K562 (cell line): ENCODE measurements at places on chromosomes 7 and 10. TPM values are rescaled to one million over a fixed set of nuclear protein-coding genes. Genes with fewer than 3 reads are reported as not detected.

The DHX32 gene
- total RNA-seq: 20.2 and 21.7 TPM in 2 replicates

The SOSTDC1 gene
- 8.8 and 12.0 TPM in 2 replicates for total RNA-seq

The CRYGN gene
- total RNA-seq: not detected in 2 replicates

The PITX3 gene
- total RNA-seq: 0.56 and 0.98 TPM in 2 replicates

The CALCR gene
- total RNA-seq: 0.09 and 0.16 TPM in 2 replicates

The SH2D4B gene
- 0.13 TPM in 1 of 2 replicates, not detected in the other for total RNA-seq

The GHRHR gene
- not detected in 2 replicates for total RNA-seq

The AZGP1 gene
- 0.53 and 0.54 TPM in 2 replicates for total RNA-seq

The VAX1 gene
- total RNA-seq: not detected in 2 replicates

DNA sequence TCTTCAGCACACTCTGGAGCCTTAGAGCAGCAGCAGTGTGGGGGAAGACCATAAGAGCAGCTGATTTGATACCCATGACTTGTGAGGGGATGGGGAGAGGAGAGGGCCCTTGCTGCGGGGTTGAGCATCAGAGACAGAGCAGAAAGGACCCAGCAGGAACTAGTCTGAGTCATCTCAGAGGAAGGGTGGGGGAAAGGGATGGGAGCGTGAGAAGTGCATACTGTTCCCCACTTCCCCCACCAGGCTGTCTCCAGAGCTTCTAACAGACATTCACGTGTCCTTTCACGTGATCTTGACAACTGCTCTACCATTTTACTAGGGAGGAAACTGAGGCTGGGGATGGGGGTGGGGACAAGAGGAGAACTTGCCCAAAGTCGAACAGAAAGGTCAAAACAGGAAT lies 38.7 kb downstream of the FAM241B start:
- H3K27me3 ChIP-seq: peaks cover 50% of the 10 kb centered on the region
- no peaks in the 10 kb centered on the region for H3K36me3 ChIP-seq
- no peaks in the 10 kb centered on the region for H3K4me1 ChIP-seq
- DNase-seq: no peak
- no peak overlapping the region for H3K27ac ChIP-seq

- H3K36me3 ChIP-seq: no peaks in the 10 kb centered on the region
- no peaks in the 10 kb centered on the region for H3K27me3 ChIP-seq
- no peak for DNase-seq
- H3K27ac ChIP-seq: no peak overlapping the region
- no peaks in the 10 kb centered on the region for H3K4me1 ChIP-seq
These were observed 281.7 kb downstream of the AHR start for GRCh38 chr7:17580141-17580540.

DNA sequence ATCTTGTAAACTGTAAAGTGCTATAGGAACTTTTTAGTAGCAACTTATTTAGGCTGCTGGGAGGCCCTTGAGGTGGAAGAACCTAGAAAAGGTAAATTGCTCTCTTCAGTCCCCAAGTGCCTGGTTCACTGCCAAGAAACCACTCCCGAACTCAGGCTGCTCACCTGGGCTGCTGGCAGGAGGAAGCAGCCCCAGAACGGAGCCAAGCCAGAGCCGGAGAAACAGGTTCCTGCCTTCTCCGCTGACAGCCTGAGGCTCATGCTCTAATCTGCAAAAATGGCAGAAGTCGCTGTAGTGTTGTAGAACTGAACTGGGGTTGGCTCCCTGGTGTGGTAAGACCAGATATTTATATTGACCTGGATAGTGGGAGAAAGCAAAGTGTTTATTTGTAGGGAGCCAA lies 136.0 kb downstream of the CUL2 start:
- no peaks in the 10 kb centered on the region for H3K36me3 ChIP-seq
- no peaks in the 10 kb centered on the region for H3K4me1 ChIP-seq
- H3K27me3 ChIP-seq: peaks cover 9% of the 10 kb centered on the region; the same call in 2 of the 3 replicates
- H3K27ac ChIP-seq: no peak overlapping the region
- DNase-seq: no peak

DNA sequence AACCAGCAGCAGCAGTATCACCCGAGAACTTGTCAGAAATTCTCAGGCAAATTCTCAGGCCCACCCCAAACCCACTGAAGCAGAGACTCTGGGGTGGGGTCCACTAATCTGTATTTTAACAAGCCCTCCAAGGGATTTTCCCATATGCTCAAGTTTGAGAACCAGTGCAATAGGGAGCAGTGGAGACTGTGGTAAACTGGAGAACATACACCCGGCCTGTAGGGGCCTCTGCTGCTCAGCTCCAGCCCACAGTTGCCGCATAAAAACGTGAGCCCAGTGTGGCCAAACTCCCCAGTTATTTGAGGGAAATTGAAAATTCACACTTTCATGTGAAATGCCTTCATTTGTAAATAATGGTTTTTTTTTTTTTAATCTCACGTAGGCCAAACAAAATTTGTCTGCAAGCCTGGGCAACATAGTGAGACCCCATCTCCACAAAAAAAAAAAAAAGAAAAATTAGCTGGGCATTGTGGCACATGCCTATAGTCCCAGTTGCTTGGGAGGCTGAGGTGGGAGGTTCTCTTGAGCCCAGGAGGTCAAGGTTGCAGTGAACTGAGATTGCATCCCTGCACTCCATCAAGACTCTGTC lies 97.6 kb upstream of the ZMIZ1 start:
- DNase-seq: no peak
- no peaks in the 10 kb centered on the region; the same call in 2 of the 3 replicates for H3K27me3 ChIP-seq
- H3K27ac ChIP-seq: no peak overlapping the region
- H3K4me3 ChIP-seq: no peak overlapping the region
- H3K4me1 ChIP-seq: peaks cover 32% of the 10 kb centered on the region

DNA sequence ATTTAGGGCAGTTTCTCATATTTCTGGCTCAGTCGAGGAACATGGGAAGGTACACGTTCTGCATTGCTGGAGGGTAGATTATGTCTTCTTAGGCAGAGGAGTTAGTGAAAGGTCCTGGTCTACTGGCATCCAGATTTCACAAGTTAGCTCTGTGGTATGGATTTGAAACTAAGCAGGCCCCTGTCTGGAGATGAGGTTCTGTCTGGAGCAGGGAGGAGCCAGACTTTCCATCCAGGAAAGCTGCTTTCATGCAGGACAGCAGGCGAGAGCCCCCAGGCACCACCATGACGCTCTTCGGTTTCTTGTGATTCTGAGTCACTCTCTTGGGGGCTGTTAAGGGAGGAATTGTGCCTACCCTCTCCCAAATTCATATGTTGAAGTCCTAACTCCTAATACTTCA lies 184.3 kb downstream of the KIAA1217 start:
- no peak overlapping the region for H3K27ac ChIP-seq
- no peaks in the 10 kb centered on the region for H3K27me3 ChIP-seq
- no peaks in the 10 kb centered on the region for H3K4me1 ChIP-seq
- DNase-seq: no peak
- H3K36me3 ChIP-seq: no peaks in the 10 kb centered on the region

- H3K4me3 ChIP-seq: peak overlapping the region; percentile 27; the same call in 1 of the 2 replicates
- H3K27ac ChIP-seq: peak overlapping the region; percentile 94
- H3K36me3 ChIP-seq: no peaks in the 10 kb centered on the region
- no peaks in the 10 kb centered on the region for H3K27me3 ChIP-seq
These were observed 15.5 kb upstream of the ZNF248 start for GRCh38 chr10:37872955-37873354.

DNA sequence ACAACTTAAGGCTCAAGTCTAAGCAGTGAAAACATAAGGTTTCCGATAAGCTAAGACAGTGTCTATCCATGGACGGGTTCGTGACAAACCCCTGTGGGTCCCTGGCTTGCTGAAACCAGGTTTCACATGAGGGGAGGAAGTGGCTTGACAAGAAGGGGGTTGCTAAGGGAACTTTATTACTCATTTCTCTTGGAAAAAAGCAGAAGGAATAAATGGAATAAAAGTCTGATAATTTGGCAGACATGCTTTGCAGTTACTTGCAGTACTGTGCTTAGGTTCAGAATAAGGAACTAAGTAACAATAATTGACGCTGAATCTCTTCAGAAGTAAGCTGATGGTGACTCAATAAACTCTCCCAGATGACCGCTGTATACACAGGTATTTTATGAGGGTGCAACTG lies 34.7 kb downstream of the RBM17 start:
- H3K4me1 ChIP-seq: peaks cover 8% of the 10 kb centered on the region; the same call in 2 of the 3 replicates
- H3K27ac ChIP-seq: no peak overlapping the region
- no peak for DNase-seq
- H3K27me3 ChIP-seq: no peaks in the 10 kb centered on the region
- H3K4me3 ChIP-seq: no peak overlapping the region

- H3K36me3 ChIP-seq: no peaks in the 10 kb centered on the region
- peaks cover 40% of the 10 kb centered on the region for H3K4me1 ChIP-seq
- no peak for DNase-seq
- no peak overlapping the region for H3K27ac ChIP-seq
- H3K4me3 ChIP-seq: 0 out of 2 replicates have a peak overlapping the region, but pooled peaks have one; percentile 9
These were observed 1.8 kb upstream of the PFKFB3 start for GRCh38 chr10:6200734-6201515.

DNA sequence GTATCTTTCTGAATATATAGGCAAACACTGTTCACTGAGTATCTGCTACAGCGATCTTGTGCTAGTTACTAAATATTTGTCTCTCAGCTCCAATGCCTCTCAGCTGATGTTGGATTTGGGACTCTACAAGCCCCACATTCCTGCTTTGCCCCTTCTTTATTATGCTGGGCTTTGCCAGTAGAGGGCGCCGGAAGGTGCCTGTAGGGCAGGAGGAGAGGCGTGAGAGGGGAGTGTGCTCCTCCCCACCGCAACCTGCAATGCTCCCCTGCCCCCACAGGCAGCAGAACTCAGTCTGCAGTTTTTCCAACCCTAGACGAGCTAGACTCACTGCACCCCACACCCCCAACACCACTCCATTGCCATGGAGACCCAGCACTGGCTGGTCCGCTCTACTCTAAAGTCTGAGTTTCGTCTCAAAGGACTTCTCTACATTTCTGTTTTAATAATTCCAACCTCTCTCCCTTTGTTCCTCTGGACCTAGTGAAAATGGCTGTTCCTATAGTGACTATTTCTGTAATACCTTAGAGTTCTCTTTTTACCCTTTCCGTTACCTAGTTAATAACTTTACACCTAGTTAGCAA lies 337.6 kb downstream of the CCSER2 start:
- no peaks in the 10 kb centered on the region for H3K4me1 ChIP-seq
- H3K27me3 ChIP-seq: no peaks in the 10 kb centered on the region
- no peak overlapping the region for H3K27ac ChIP-seq

DNA sequence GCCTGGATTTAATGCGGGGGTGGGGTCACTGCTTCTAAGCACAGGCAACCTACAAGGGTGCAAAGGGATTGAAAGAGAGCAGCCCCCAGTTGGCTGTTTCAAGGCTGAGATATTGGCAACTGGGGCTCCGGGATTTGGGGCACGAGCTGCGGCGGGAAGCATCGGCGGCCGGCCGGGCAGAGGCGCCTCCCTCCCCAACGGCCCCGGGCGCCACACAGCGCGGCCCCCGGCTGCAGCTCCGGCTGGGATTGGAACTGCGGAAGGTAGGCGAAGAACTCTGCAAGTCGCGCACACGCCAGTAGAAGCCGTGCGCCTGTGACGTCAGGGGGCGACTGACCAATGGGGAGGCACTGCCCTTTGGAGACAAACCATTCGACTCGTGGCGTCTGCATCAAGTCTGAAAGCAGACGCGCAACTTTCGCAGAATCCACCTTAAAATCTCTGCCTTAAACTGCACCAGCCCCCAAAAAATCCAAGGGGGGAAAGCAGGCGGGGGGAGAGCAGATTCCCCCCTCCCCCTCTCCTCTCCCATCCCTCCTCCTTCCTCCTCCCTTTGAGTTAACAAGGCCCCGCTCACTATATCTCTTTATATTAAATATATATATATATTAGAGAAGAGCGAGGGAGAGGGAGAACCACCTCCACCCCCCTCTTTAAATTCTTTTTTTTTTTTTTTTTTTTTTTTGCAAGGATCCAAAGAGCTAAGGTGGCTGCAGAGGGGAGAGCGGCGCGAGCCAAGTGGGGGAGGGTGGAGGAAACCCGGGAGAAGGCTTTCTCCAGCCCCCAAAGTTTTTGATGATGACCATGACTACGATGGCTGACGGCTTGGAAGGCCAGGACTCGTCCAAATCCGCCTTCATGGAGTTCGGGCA lies at the start of gene DLX6:
TSS of gene DLX6 (plus strand) at position 371 of the 872 bp plus-strand sequence. CDS start at position 796, 425 bp downstream.
- H3K27me3 ChIP-seq: peaks cover 64% of the 10 kb centered on the region
- H3K4me3 ChIP-seq: no peak within 1 kb of the TSS
- DNase-seq: no peak
- no peaks in the 10 kb centered on the region for H3K36me3 ChIP-seq
- no peak within 1 kb of the TSS for H3K27ac ChIP-seq

GRCh38 chr10:30897048-30897447 lies 134.6 kb downstream of the ZNF438 start:
- H3K4me3 ChIP-seq: no peak overlapping the region
- DNase-seq: no peak
- H3K27me3 ChIP-seq: no peaks in the 10 kb centered on the region
- H3K36me3 ChIP-seq: no peaks in the 10 kb centered on the region
- no peaks in the 10 kb centered on the region for H3K4me1 ChIP-seq

GRCh38 chr7:318878-319661 lies 29.1 kb downstream of the FOXL3 start:
- H3K4me3 ChIP-seq: no peak overlapping the region
- H3K4me1 ChIP-seq: peaks cover 15% of the 10 kb centered on the region
- peaks cover 65% of the 10 kb centered on the region for H3K27me3 ChIP-seq
- H3K36me3 ChIP-seq: no peaks in the 10 kb centered on the region
- H3K27ac ChIP-seq: no peak overlapping the region

DNA sequence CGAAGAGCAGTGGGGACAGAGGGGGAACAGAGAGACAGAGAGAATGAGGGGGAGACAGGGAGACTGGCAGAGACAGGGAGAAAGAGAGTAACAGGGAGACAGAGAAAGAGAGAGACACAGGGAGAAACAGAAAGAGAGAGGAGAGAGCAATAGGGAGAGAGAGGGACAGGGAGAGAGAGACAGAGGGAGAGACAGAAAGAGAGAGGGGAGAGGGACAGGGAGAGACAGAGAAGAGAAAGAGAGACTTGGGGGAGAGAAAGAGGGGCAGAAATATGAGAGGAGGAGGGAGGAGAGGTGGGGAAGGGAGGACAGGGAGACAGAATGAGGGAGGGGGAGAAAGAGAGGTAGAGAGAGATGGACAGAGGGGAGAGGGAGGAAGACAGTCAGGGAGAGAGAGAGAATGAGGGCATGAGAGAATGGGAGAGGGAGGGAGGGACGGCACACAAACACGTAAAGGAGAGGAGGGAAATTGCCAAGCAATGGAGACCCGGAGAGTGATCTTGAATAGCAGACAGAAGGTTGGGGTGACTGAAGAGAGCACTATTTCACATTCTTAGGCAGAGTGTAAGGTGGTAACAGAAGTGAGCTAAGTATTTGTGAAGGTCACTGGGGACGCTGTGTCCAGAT lies 33.3 kb upstream of the KCNMA1 start:
- H3K27ac ChIP-seq: no peak overlapping the region
- no peaks in the 10 kb centered on the region; the same call in 2 of the 3 replicates for H3K4me1 ChIP-seq
- DNase-seq: no peak
- H3K27me3 ChIP-seq: no peaks in the 10 kb centered on the region; the same call in 1 of the 2 replicates

GRCh38 chr10:50621968-50622705 lies 1.6 kb downstream of the SGMS1 start:
- peak; percentile 89 for DNase-seq
- peaks cover 15% of the 10 kb centered on the region; the same call in 2 of the 3 replicates for H3K36me3 ChIP-seq
- H3K27ac ChIP-seq: peak overlapping the region; percentile 82
- no peaks in the 10 kb centered on the region for H3K27me3 ChIP-seq
- H3K4me3 ChIP-seq: peak overlapping the region; percentile 77

GRCh38 chr10:30732671-30733070 lies 103.1 kb upstream of the LYZL2 start:
- DNase-seq: no peak
- H3K36me3 ChIP-seq: no peaks in the 10 kb centered on the region
- H3K27me3 ChIP-seq: peaks cover 30% of the 10 kb centered on the region
- H3K4me1 ChIP-seq: no peaks in the 10 kb centered on the region
- no peak overlapping the region for H3K27ac ChIP-seq
- no peak overlapping the region for H3K4me3 ChIP-seq
